ENCODE measurements at places on chromosomes 4 and X. TPM values are rescaled to one million over a fixed set of nuclear protein-coding genes. Genes with fewer than 3 reads are reported as not detected.

TRMT10A gene
- total RNA-seq = 6.5 TPM

DHRSX gene
- 28.2 TPM for total RNA-seq

FAM47A gene
- total RNA-seq = not detected

NRK gene
- 0.51 TPM for total RNA-seq

SULT1B1 gene
- total RNA-seq = 0.59 TPM

LRCH2 gene
- 19.7 TPM for total RNA-seq

FGFBP2 gene
- not detected for total RNA-seq

ADGRA3 gene
- 53.1 TPM for total RNA-seq

GUCY1B1 gene
- total RNA-seq = 4.9 TPM

PABPC1L2A gene
- not detected for total RNA-seq

CNKSR2 gene
- 2.4 TPM for total RNA-seq

CCNA2 gene
- 27.6 TPM for total RNA-seq

GYPB gene
- total RNA-seq = not detected

DNAAF6 gene
- total RNA-seq = not detected

NFKB1 gene
- 57.9 TPM for total RNA-seq

VGLL1 gene
- not detected for total RNA-seq

ALPK1 gene
- 19.3 TPM for total RNA-seq

CORIN gene
- 0.23 TPM for total RNA-seq

FGF16 gene
- not detected for total RNA-seq

NXF2B gene
- not detected for total RNA-seq

F8 gene
- 2.4 TPM for total RNA-seq

PAK3 gene
- 2.2 TPM for total RNA-seq

TTC29 gene
- total RNA-seq = not detected

ARR3 gene
- not detected for total RNA-seq

AFAP1 gene
- 65.6 TPM for total RNA-seq

HTRA3 gene
- total RNA-seq = 12.5 TPM

MAP3K15 gene
- 0.14 TPM for total RNA-seq

TMPRSS11A gene
- not detected for total RNA-seq

HNRNPD gene
- 17.2 TPM for total RNA-seq

NDUFB11 gene
- 33.5 TPM for total RNA-seq

PGAM4 gene
- total RNA-seq = not detected

KIAA1210 gene
- total RNA-seq = not detected

MAGEA4 gene
- not detected for total RNA-seq

NR0B1 gene
- not detected for total RNA-seq

SPATA18 gene
- 23.2 TPM for total RNA-seq

All from smooth muscle cell of the umbilical artery (primary cell).